ENCODE measurements at places on chromosomes 6 and 20.
A peak's percentile ranks its signal among the peaks of the same experiment; 100 is the strongest.

GRCh38 chr6:108727966-108728730 is 120.1 kb upstream of the ARMC2 start:
- no peak for DNase-seq

DNA sequence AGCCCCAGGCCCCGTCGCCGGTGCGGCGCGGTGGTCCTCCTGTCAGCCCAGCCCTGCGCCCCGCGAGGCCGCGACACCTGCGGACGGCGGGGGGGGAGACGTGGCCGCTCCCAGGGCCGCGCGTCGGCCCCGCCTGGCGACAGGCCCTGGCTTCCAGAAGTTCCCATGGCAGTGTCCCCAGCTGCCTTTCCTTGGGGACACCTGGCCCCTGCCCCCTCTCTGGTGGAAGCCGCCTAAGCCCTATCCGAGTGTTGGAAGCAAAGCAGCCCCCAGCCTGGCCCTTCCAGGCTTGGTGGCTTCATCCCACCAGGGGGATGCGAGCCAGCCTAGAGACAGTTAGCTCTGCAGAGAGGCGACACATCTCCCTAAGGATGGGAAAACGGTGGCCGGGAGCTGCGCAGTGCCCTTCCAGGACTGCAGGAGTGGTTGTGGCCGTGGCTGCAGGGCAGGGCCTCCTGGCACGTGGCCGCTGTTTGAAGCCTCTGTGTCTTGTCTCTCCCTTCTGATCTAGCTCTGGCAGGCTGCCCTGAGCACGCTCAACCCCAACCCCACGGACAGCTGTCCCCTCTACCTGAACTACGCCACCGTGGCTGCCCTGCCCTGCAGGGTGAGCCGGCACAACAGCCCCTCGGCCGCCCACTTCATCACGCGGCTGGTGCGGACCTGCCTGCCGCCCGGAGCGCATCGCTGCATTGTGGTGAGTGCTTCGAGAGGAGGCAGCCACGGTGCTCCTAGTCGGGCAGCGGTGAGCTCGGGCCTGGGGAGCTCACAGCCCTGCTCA is 816 bp downstream of the NPEPL1 start:
- no peak for DNase-seq

- no peak for DNase-seq
Measured at GRCh38 chr20:25040438-25040831, 17.5 kb downstream of the ACSS1 start.

DNA sequence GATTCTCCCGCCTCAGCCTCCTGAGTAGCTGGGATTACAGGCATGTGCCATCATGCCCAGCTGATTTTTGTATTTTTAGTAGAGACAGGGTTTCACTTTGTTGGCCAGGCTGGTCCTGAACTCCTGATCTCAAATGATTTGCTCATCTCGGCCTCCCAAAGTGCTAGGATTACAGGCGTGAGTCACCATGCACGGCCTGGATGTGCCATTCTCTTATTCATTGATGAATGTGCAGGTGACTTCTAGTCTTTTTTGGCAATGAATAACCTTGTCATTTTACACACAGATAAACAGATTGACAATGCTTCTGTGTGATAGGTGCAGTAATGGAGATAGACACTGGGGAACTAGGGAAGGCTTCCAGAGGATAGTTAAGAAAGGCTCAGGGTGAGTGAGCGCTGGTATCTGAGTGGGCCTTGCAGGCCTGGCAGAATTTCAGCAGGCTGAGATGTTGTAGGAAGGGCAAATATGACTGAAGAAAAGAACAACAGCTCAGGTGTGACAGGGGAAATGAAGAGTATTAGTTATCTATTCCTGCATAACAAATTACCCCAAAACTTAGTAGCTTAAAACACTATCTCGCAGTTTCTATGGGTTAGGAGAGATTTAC is 23.3 kb downstream of the PPARD start:
- no peak for DNase-seq

- peak; percentile 95 for DNase-seq
Measured at GRCh38 chr20:19129976-19130612, 82.3 kb upstream of the SLC24A3 start.

GRCh38 chr6:168530653-168531071 is 89.7 kb downstream of the SMOC2 start:
- DNase-seq = no peak

- no peak for DNase-seq
Measured at GRCh38 chr20:6558341-6558740, 209.1 kb upstream of the BMP2 start.

DNA sequence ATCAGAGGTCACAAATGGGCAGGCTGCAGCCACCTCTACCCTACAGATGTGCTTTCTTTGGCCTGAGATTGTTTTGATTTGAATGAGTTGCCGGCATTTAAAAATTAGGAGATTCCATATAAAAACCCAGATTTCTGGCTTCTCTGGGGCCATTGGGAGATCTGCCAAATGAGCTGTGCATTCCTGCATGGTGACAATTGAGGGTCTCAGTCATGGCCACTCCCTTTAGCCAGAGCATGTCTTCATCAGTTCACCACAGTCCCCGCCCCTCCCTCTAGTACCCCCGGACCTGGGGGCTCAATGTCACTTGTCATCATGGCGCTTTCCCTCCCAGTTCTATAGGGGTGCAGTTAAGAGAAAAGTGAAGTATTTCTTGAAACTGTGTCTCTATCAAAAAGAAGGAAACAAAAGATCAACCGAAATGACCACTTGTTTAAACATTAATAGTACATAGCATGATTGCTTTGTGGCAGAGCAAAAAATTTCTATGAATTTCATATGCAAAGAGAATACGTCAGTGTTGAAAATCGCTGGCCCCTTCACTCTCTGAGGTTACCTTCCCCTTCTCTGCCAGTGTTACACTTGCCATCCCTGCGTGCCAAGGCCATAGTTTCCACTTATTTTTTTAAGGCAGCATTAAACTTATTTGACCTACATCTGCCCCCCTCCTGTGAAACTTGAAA is 21.1 kb downstream of the EYA2 start:
- DNase-seq = no peak

- no peak for DNase-seq
Measured at GRCh38 chr6:44606504-44606903, 219.0 kb downstream of the CDC5L start.

DNA sequence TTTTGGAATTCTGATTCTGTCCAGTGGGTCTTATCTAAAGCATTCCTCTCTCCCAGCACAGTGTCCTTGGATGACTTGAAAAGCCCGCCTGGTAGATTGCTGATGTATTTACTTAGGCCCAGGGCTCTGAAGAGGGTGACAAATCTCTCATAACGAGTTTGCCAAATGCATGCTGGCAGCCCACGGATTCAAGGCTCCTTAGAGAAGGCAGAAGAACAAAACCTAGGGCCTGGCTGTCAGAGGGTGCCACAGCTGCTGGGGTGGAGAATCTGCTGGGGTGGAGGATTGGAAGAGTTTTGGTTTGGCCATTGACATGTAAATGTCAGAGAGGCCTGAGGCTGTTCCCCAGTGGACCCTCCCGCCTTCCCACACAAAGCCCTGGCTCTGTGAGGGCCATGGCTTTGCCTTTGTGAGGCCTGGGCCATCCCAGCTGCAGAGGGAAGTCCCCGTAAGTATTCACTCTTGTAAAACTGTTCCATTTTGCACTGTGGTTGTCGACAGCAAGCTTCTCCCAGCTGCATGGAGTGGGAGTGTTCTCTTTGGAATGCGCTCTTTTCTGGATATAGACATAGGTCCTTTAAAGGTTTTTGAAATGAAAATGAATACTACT is 50.3 kb downstream of the ANKRD6 start:
- DNase-seq = peak; percentile 43

DNA sequence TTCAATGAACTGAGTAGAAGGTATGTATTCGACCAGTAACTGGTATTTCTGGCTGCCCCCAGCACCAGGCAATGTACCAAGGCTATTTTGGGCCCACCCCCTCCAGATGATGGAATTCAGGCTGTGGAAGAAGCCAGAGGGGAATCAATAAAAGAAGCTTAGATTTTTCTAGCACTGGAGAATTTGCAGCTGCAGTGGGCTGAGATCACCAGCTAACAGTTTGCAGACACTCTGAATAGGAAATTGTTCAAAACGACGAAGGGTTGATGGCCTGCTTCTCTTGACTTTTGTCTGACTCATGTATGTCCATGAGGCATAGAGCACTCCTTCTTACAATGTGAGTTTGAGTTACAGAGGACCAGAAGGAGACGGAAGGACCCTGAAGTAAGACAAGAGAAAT is 32.4 kb upstream of the FBXO9 start:
- DNase-seq = no peak

DNA sequence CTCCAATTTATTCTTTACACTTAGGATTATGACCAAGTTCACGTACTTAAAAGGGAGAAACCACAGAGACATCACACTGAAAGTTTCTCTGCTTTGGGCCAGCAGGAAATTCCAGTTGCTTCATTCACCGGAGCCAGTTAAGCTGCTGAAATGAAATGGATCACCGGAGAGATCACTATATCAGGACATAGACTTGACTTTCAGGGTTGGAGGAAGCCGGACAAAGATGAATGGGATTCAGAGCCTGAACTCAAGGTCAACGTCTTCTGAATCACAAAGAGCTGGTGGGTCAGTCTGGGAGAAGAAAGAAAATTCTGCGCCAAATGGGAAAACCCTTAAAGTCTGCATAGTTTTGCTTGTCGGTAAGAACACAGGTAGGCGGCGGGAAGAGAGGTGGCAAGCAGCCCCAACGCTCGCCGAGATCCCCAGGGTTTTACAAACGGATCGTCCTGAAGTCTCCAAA is 81.9 kb upstream of the CCDC28A start:
- DNase-seq = no peak

DNA sequence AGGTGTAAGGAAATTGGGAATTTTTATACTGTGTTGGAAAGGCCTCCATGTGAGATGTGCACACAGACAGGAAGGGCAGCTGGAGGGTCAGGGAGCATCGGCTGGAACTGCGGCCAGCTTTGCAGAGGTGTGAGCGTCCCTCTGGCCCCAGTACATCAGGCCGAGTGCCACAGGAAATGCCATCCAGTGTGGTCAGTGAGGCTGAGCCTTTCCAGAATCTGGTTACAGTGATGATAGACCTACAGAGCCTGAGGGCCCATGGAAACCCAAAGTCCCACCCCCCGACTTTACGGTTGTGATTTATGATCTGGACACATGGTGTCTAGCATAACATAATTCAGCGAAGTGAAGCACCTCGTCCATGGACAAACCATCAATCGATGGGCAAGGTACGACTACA is 137.3 kb upstream of the PDE10A start:
- no peak for DNase-seq

- DNase-seq = peak; percentile 51
Measured at GRCh38 chr20:37907677-37908401, 4.9 kb downstream of the VSTM2L start.

- DNase-seq = no peak
Measured at GRCh38 chr6:11230158-11231107, 2.0 kb downstream of the NEDD9 start.

GRCh38 chr6:95723638-95724037 is 146.3 kb downstream of the MANEA start:
- DNase-seq = no peak

- no peak for DNase-seq
Measured at GRCh38 chr20:39822667-39823066, 860.5 kb downstream of the DHX35 start.

- no peak for DNase-seq
Measured at GRCh38 chr6:19472850-19473249, 364.3 kb upstream of the ID4 start.

DNA sequence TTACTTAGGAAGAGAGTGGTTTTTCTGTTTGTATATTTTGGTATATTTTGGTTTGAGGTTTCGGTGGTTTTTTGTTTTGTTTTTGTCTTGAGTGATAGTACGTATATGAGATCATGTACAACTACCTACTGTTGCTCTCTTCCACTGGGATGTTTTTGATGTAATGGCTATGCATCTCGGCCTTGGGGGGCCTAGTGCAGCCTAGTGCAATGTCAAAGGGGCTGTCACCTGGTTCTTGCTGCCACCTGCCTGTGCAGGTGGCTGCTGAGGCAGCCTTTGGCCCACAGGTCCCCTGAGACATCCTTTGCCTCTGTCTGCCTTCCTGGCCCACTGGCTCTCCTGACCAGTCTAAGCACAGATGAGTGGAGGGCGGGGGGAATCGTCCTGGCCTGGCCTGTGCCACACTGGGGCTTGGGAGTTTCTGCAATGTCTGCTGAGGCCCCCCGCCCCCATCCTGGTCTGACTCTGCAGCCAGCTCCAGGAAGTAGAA is 546.6 kb downstream of the CD83 start:
- no peak for DNase-seq

- DNase-seq = no peak
Measured at GRCh38 chr6:114764866-114765265, 422.0 kb upstream of the HS3ST5 start.

GRCh38 chr20:38119446-38119845 is 45.6 kb downstream of the TGM2 start:
- DNase-seq = no peak

- DNase-seq = peak; percentile 85
Measured at GRCh38 chr20:25319241-25320034, 71.2 kb downstream of the ABHD12 start.

GRCh38 chr6:26094036-26094435 is 6.8 kb downstream of the HFE start:
- DNase-seq = no peak

DNA sequence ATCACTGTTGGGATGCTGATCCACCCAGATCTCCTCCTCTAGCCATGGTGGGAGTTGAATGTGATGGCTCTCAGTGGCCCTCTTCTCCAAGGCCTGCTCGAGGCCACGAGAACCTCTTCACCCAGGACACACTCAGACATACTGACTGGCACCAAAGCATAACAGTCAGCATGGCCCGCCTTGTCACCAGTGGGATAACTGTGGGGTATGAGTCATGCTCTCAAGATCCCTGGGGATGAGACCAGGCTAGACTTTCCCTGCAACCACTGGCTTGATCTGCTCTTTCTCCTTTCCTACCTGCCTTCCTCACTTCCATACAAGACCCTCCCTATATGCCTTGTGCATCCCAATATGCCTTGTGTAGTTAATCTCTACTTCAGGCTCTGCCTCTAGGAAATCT is 66.8 kb downstream of the RIN2 start:
- DNase-seq = no peak

GRCh38 chr6:125954735-125955339 is 1.7 kb upstream of the HINT3 start:
- no peak for DNase-seq

DNA sequence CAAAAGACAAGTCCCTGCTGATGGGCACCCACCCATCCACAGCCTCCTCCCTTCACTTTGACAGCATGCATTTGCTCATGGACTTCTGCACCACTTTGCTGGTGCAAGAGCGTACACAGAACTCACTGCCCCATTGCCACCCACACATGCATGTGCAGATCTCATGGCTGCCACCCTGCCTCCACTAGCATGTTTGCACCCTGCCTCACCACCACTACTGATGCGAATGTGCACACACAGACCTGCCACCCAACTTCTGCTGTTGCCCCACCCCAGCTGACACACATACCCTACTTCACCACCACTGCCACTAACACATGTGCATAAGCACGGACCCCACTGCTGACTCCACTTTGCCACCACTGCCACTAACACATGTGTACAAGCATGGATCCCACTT is 64.9 kb upstream of the EYS start:
- DNase-seq = no peak

- no peak for DNase-seq
Measured at GRCh38 chr20:50121858-50122271, 8.9 kb upstream of the UBE2V1 start.

GRCh38 chr6:43848671-43849391 is 78.8 kb downstream of the VEGFA start:
- DNase-seq = no peak

- DNase-seq = no peak
Measured at GRCh38 chr20:26167499-26167898, 470.8 kb upstream of the ZNF337 start.

GRCh38 chr20:53330601-53331140 is 263.0 kb downstream of the ZNF217 start:
- DNase-seq = no peak

- no peak for DNase-seq
Measured at GRCh38 chr6:35062676-35063574, 78.2 kb downstream of the TCP11 start.
